ENCODE measurements at places on chromosomes 7 and 10.
A peak's percentile ranks its signal among the peaks of the same experiment; 100 is the strongest.

DNA sequence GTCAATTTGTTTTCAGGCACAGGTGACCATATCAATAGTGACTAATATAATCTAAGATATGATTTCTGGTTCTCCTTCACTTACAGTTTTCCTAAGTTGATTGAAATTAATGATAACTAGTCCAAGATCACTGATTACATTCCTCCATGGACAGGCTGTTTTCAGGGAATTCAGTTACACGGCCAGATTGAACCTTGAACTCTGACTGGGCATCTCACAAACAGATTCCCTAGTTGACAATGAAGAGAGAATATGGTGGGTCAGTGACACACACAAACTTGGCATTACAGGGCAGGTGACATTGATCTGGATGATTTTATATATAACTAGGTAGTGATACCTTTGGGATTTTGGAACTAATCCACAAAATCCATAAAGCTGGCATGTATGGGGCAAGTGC, 110.2 kb upstream of the EGR2 start:
- no peak for DNase-seq

DNA sequence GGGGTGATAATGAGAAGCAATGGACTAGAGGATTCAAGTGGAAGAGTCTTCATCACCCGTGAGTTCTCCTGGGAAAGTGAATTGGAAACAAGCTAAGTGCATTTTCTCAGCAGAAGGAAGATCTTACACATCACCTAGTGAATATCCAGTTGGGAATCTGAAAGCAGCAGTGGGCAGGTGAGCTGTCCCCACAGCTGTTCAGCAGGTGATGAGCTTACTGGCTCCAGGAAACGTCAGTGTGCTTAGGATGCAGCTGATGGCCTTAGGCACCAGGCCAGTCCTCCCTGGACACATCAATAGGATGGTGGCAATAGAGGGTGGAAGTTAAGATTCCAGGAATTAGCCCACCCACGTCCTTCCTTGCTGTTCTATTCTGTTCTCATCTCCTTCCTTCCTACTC, 66.7 kb downstream of the NOD1 start:
- no peak for DNase-seq

DNA sequence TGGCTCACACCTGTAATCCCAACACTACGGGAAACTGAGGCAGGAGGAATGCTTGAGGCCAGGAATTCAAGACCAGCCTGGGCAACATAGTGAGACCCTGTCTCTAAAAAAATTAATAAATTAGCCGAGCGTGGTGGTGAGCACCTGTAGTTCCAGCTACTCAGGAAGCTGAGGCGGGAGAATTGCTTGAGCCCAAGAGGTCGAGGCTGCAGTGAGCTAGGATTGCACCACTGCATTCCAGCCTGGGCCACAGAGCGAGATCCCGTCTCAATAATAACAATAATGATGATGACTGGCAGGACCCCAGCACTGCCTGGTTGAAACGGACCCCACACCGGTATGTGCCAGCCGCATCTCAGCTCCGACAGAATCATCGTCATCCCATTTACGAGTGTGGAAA, 93.0 kb downstream of the ELFN1 start:
- DNase-seq: no peak

DNA sequence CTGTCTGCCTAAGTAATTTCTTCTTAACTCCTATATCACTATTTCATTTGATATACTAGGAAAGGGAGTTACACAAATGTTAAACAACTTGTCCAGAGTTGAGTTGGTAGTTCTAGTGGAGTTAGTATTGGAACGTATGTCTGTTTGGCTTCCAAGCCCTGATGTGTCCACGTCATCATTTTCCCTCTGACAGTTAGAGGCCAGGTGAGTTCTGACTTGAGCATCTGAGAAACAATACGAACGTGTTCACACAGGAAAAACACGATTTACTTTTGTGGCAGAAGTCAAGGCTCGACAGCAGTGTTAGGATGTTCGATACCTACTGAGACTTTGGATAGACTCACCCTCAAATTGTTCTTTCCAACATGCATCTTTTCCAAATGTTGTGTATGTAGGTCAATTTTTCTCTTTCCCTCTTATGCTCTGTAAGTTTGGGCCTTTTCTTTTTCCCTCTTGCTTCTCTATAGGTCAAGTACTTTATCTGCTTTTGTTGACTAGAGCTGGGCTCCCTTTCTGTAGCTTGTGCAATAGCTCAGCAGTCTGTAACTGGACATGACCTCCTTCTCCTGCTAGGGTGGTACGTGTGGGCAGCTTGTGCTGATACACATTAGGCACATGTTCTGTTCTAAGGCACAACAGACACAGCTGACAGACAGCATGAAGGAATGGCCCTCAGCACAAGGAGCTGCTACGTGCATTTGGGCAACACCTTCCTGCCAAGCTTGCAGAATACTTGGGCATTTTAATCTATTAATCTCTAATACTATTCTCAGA, 222.9 kb downstream of the PTEN start:
- no peak for DNase-seq

- no peak for DNase-seq
Observed at GRCh38 chr10:128373831-128374230, 247.6 kb upstream of the MKI67 start.

GRCh38 chr10:16788125-16788524, 29.1 kb downstream of the RSU1 start:
- DNase-seq: no peak

DNA sequence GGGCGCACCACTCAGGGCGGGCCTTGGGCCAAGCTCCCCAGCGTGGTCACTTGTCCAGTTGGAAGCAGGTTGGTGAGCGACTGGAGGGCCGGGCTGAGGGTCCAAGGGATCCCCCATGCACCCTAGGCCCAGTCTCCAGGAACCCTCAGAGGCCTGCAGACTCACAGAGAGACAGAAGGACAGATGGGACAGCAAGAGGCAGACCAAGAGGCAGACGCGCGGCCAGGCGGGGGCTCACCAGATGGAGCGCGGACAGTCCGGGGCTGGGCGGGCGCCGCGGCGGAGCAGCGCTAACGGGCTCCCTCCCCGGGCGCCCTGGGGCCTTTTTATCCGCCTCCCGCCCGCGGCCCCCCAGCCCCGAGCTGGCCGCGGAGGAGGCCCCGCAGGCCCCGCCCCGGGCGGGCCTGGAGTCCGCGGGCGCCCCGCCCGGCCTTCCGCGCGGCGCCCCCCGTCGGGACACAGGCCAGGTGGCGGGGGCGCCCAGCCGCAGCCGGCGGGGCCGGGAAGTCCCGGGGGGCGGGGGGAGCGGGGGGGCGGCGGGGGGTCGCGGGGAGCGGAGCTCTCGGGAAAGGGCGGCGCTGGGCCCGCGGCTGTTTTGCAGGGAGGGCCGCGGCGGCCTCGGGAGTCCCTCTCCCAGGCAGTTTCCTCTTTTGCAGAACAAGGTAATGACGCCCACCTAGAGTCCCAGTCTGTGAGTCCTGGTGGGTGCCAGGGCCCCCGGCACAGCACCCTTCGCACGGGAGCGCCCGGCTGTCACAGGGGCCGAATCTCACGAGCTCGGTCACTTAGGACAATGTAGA, at the start of gene LOXL4:
TSS of gene LOXL4 (minus strand) at position 301 of the 800 bp plus-strand sequence. CDS start 5,175 bp downstream, outside the sequence.
- DNase-seq: no peak

GRCh38 chr7:140078392-140078791, 15.6 kb upstream of the PARP12 start:
- DNase-seq: no peak

GRCh38 chr7:29538389-29538788, 25.2 kb upstream of the PRR15 start:
- no peak for DNase-seq

DNA sequence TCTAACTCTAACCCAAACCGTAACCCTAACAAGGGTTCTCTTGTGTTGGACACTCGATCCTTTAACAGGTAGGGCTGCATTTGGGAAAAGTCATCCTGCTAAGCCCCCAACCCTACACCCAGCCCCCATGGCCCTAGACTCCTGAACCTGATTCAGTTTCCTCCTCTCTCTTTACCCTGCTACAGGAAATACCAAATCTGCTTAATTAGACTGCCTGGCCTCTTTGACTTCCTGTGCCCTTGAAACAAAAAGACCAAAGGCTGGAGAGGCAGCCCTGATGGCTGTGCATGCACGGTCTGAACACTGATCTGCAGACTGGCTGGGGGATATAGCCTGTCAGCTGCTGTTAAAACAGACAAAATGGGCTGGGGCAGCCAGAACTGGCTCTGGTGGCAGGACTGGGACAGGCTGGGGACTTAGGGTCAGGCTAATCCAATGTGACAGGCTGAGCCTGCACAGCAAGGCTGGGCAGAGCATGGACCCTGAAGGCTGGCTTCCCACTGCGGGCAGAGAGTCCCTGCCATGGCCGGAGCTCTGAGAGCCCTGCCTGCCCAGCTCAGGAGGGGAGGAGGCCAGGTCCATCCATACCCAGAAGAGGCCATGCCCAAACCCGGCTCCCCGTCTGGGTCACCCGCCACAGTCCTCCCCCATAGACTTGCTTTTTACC, 51.0 kb upstream of the MSMB start:
- DNase-seq: peak; percentile 9

DNA sequence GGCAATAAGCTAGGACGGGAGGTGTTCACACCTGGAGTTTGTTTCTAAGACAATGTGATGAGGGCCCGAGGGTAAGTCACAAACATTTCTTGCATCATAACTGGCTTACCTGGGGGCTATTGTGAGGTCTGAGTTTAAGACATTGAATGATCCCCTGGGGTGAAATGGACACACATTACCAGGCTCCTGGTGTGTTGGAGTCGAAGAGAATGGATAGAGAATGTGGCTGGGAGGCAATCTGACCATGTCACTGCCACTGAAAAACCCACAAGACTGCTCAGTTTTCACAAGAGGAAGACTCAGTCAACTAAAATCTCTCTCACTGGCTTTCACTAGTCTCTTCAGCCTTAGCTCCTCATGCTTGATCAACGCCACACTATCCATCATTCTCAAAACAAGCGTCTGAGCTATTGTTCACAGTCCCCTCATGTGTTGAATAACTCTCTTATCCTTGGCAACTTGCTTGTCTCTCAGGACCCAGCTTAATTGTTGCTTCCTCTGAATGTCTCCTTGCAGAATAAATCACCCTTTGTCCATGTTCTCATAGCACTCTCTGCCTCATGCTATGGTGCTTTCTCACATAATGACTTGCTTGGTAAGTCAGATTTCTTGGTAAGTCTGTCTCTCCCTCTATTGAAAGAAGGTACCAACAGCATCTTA, at the start of gene C10orf120:
TSS of gene C10orf120 (minus strand) at position 51 of the 660 bp plus-strand sequence. CDS start 56 bp downstream, outside the sequence.
- DNase-seq: no peak

DNA sequence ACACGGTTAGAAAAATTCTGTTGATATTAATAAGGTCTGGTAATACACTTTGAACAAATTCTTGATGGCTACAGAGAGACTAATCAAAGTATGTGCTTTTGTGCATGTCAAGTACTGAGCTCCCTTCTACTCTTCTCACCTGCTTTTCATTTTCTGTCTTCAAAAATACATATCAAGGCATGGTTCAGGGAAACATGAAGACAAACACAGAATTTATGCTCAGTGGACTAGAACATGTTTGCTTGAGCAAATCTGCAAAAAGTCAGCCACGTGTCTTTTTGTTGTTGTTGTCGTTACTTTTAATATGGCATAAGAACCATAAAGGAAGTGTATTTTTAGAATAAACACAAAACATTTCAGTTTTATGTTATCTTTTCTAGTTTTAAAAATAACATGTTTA, 21.9 kb downstream of the CDK13 start:
- DNase-seq: no peak

DNA sequence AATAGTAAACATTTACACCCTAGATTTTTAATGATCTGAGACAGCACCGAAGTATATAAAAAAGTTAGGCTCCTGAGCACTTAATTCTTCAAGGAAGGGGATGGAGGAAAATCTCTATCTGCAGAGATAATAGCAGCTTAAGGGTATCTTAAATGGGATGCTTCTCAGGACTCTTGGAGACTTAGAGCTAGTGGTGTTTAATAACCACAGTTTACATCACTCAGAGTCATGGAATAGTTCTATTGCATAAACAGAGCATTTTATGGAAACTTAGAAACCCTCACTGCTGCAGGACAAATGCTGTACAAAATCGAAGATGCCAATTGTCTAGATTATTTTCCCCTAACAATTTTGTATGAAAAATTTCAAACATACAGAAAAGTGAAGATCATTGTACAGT, 398.9 kb upstream of the GALNT17 start:
- no peak for DNase-seq

GRCh38 chr10:95964756-95965155, 57.0 kb downstream of the CC2D2B start:
- DNase-seq: no peak

GRCh38 chr7:65251851-65252620, 121.6 kb upstream of the ZNF92 start:
- DNase-seq: peak; percentile 29

GRCh38 chr7:151020231-151020630, 4.1 kb downstream of the ATG9B start:
- DNase-seq: no peak

GRCh38 chr10:1715821-1716220, 21.5 kb downstream of the ADARB2 start:
- DNase-seq: no peak

DNA sequence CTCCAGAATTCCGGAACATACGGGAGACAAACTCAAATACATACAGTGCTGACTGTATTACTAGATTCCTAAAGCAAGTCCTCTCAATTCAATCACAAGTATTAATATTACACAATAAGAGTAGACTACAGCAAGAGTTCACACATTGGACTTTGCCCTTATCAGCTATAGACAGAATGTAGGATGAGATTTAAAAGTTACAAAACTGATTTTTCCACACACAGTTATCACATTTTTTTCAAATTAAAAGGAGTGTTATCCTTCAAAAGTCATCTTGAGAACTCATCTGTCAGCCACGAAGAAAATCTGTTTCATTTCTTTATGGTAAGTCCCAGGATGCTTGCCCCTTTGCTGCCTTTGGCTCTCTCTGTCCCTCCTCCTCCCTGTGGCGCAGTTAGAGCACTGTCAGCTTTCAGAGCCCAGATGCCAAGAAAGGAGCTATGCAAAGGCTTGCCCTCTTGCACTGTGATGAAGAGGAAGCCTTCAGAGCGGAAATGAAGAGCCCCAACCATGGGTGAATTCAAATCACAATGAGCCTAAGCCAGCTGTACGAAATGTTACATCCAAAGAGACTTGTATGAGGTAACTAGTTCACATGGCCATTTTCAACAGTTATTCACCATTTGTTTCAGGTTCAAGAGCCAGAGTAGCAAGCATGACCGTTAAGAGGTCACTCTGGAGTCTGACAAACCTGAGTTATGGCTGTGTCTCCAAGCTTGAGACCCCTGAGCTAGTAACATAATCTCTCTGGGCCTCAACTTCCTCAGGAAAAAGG, 10.7 kb downstream of the NCOA4 start:
- no peak for DNase-seq

GRCh38 chr7:99740573-99741440, 5.8 kb upstream of the CYP3A7 start:
- DNase-seq: no peak

- DNase-seq: no peak
Observed at GRCh38 chr10:35215107-35215506, 88.5 kb downstream of the CREM start.

- DNase-seq: no peak
Observed at GRCh38 chr7:45082031-45082830, 6.5 kb downstream of the NACAD start.
